Stimulated activated CD8-positive, alpha-beta memory T cell treated with anti-CD3 and anti-CD28 coated beads, Interleukin-4, amount 100 ng/mL, for 1 hour (primary cell): ENCODE measurements at places on chromosomes 1 and 21.
A peak's percentile ranks its signal among the peaks of the same experiment; 100 is the strongest.

- no peak for DNase-seq
These were observed 22.4 kb upstream of the CCDC27 start for GRCh38 chr1:3729594-3730542.

DNA sequence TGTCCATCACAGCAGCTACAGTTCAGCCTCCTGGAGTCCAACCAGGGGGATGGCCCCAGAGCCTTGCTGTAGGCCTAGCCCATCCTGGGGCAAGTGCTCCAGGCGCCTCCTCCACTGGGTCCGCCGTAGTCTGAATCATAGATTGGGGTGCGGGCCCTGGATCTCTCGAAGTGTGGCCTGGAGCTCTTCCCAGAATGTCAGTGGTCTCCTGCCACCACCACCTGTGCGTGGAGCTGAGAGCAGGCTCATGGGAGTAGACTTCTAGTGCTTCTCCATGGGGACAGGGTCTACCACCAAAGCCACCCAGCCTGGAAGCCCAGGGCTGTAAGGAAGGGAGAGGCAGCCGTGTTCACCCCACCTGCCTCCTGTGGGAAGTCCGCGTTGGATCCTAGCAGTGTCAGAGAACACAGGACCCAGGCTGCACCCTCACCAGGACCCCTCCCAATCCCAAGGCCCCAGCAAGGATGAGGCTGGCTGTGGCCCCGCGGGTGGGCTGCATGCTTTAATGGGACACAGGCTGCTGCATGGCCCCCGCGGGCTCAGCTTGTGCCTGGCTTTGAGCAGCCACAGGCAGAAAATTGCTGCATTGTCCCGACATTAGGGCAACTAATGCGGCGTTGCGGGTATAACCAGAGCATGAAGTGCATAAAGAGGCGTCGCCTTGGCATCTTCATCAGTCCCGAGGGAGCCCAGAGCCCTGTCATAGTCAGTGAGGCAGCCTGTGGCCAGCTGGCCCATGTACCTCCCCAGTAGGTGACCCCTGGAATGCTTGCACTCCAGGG lies 735 bp upstream of the HES3 start:
- DNase-seq, result no peak

GRCh38 chr1:86758570-86758969 lies 54.2 kb downstream of the SH3GLB1 start:
- DNase-seq, result no peak

- DNase-seq, result no peak
These were observed 262.5 kb upstream of the ZP4 start for GRCh38 chr1:238153253-238153652.

- no peak for DNase-seq
These were observed at the start of gene GPR161 for GRCh38 chr1:168136709-168137514. GPR161 (minus strand) TSS chr1:168136930; CDS start chr1:168104850, 32,080 bp downstream.

- no peak for DNase-seq
These were observed 23.8 kb downstream of the HSD3B2 start for GRCh38 chr1:119438761-119439160.

GRCh38 chr1:245054105-245054504 lies 100.7 kb upstream of the KIF26B start:
- DNase-seq, result no peak

DNA sequence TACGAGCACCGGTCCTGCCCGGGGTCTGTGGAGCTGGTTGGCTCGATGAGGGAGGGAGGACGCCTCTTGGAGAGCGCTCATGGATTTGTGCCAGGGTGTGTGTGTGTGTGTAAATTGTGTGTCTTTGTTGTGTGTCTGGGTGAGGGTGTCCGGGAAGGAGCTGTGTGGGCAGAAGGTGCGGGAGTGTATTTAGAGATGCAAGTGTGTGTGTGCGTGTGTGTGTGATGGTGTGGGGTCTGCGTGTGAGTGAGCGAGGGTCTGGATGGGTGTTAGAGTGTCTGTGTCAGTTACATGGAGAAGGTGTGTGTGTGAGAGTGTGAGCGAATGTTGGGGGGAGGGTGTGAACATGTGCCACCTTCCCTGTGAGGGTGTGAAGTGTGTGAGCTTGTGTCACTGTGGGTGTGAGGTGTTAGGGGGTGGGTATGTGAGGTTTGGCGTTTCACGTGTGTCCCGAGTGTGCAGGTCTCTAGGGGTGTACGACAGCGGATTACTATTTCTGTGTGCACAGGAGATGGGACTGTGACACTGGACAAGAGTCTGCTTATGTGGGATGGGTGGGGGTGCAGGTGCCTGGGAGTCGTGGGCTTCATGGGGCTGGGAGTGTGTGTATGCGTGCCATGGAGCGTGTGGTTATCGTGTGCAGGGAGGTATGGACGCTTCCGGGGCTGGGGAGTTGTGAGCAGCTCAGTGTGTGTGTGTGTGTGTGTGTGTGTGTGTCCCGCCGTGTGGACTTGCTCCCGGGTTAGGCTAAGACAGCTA lies 880 bp downstream of the IGSF21 start:
- no peak for DNase-seq

GRCh38 chr1:56045062-56045461 lies 534.3 kb downstream of the PLPP3 start:
- no peak for DNase-seq

GRCh38 chr1:27634985-27635367 lies at the start of gene FGR:
FGR (minus strand) TSS chr1:27635185; CDS start chr1:27623916, 11,269 bp downstream.
- DNase-seq, result no peak

GRCh38 chr1:32390904-32391870 lies 3.1 kb downstream of the BSDC1 start:
- DNase-seq, result no peak

DNA sequence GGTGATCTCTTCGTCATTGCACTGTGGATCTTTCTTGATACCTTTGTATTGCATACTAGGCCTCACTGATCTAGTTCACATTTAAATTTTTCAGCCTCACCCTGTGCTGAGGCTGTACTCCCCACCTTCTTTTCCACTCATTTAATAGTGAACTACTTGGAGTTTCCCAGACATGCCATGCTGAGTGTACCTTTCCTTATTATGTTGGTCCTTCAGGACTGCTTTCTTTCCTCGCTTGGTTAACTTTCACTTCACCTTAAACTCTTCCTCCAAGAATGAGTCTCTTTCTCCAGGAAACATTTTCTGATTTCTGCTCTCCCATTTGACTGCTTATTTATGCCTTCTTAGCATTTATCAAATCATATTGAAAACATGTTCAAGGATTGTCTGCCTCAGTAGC lies 20.8 kb downstream of the RNF2 start:
- DNase-seq, result no peak

- no peak for DNase-seq
These were observed 83.9 kb upstream of the ATP1A1 start for GRCh38 chr1:116289193-116289592.

GRCh38 chr21:42474043-42474831 lies 21.8 kb downstream of the RSPH1 start:
- no peak for DNase-seq

DNA sequence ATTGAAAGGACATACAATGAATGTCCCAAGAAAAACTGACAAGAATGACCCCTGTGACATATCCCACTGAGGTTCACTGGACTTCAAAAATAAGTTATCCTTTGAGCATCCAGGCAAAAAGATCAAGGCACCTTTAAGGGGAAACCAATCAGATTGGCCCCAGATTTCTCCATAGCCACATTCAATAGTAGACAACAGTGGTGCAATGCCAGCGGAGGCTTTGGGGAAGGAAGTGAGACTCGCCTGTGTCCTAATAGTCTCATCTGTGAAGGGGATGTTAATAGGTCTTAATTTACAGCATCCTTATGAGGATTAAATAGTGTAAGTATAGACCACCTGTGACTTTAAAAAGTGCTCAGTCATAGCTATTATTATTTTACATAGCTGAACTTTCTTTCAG lies 21.5 kb downstream of the RPL5 start:
- no peak for DNase-seq

DNA sequence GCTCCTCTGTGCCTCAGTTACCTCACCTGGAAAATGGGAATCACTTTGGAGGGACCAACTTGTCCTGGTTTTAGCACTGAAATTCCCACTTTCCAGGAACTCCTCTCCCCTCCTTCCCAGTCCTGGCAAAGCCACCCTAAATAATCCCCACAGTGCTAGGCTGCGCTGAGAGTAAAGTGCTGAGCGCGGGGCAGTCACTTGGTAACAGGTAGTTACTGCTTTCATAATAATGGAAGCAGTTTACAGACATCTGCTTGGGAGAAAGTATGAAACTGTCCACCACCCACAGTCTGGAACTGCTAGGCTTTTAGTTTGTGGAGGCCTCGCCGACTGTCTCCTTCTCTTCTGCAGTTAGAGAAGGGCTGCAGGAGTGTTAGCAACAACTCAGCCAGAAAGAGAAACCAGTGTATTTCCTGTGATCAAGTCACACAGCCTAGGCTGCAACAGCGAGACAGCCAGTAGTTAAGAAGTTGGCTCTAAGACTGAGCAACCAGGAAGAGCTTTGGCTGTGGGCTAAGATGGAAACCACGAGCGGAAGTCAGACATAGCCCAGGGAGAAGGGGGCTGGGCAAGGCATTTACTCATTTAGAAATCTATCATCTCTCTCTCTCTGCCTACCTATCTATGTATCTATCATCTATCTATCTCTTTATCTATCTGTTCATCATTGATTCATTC lies 30.8 kb upstream of the ABCG1 start:
- peak; percentile 61 for DNase-seq

- DNase-seq, result no peak
These were observed 44.3 kb downstream of the PCNX2 start for GRCh38 chr1:233251201-233251720.

GRCh38 chr21:45981151-45982091 lies at the start of gene COL6A1:
COL6A1 (plus strand) TSS chr21:45981770; CDS start chr21:45981851, 81 bp downstream.
- DNase-seq, result no peak

DNA sequence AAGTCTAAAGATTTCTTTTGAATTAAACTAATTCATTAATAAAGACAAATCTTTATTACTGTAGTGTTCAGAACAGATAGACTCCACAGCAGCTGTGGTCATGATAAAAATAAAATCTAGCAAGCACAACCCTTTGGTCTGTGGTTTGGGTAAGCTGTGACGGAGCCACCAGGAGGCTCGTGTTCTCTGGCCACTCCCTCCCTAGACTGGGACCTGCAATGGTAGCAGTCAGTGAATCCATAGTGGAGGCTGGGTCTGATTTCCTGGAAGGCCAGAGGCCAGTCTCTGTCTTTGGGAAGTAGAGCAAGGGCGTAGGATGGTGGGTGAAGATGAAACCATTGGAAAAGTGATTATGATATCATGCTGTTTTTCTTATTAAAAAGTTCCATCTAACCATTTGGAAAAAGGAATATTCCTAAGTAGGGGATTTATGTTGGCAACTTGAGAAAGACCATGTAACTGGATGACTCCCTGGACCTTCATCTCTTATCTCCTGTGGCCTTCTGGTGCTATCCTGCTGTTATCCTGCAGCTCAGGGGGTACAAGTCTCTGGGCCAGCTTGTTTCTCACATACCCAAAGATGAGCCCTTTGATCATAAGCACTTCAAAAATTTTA lies 39.0 kb downstream of the TENT5C start:
- DNase-seq, result no peak

DNA sequence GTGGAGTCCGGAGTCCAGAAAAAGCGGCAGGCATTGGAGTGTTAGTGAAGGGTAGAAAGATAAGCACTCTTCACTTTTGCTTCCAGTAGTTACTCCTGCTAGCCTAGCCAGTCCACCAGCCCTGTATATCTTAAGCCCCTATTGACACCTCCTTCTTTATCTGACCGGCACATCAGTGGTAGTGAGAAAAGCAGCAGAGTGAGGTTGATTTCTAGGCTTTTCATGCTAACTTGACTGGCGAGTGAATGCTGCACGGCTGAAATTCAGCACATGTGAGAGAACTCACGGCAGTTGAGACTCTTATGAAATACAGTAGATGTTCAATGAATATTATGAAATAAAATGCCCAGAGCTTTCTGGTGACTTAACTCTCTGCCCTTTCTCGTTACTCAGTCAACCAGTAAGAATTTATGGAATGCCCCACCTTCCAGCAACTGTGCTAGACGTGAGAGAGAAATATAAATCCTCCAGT lies 128.2 kb downstream of the CACHD1 start:
- no peak for DNase-seq

- peak; percentile 5 for DNase-seq
These were observed 382 bp downstream of the TRMT1L start for GRCh38 chr1:185156288-185156853.

DNA sequence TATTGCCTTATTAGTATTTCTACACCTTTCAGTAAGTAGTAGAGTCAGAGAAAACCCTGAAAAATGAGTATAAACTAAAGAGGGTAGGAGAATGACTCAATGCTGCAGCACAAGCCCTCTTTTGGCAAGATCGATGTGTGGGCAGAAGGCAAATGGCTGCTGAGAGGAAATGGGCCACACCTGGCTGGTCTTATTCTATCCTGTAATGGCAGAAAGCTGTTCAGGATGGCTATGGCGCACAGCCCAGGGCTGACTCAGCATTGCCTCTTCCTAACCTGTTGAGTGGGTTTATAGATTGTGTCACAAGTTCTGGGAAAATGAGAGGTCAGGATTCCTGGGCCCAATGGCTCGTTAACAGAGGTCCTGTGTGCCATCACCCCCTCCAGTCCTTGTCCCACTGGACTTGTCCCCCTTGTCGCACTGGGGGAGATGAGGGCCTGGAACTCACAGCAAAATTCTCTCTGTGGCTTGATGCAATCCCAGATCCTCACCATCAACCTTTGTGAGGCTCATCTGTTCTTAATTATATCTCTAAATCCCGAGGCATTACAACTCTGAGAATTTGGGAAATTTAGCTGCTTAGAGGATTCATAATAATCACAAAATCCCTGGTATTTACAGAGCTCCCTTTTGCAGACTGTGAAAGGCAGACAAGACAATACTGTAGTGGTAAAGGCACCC lies 13.2 kb downstream of the HMGB4 start:
- DNase-seq, result no peak

DNA sequence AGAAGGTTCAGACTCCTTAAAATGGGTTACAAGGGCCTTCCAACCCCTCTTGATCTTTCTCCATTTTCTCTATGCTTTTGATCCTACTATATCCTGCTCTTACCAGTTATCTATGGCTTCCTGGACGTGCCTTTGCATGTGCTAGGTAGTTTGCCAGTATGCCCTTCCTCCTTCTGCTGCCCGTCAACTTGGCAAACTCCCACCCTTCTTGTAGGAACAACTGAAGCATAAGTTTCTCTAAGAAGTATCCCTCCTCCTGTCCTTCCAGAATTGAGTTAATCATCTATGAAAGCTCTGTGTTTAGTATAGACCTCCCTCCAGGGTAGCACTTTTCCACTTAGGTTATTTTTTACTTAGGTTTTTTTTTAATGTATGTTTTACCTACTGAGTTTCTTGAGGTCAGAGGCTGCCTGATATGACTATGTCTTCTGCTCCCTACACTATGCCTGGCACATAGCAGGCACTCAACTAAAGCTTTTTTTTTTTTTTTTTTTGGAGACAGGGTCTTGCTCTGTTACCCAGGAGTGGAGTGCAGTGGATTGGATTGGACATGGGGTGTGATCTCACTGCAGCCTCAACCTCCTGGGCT lies 10.0 kb upstream of the IGSF3 start:
- no peak for DNase-seq

DNA sequence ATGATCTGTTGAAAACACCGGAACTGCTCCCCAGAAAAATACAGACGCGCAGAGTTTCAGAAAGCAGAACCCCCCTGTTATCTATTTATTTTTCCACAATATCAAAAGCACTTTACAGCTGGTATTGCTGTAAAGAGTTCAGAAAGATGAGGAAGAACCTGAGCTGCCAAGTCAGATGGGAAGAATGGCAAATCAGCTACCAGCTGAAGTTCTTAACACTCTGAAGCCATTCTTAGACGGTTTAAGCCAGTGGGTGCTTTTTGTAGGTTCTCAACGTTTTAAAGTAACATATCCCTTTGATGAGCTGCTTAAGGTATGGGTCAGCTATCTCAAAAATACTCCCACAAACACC lies 714 bp upstream of the AKIRIN1 start:
- no peak for DNase-seq

- no peak for DNase-seq
These were observed 374.9 kb upstream of the CAMK1G start for GRCh38 chr1:209208648-209209047.
